ENCODE measurements at places on chromosomes 11 and 22.

- DNase-seq: no peak
Measured at GRCh38 chr11:27228232-27228905, 134.6 kb downstream of the CCDC34 start.

DNA sequence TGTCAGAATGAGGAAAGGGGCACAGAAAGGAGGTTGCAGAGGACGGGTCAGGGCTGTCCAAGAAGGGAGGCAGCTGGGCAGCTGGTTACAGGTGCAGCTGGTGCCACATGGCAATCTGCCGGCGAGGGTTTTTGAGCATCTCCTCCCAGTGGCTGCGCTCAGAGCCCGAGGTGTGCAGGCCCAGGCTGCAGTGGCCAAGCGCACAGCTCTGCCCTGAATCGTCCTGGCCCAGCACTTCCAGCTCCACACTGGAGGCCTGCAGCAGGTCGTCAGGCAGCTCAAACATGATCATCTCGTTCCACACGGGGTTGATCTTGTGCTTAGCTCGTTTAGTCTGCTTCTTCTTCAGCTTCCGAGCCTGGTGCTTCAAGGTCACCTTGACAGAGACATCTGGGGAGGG is 42.2 kb downstream of the SYT13 start:
- no peak for DNase-seq

DNA sequence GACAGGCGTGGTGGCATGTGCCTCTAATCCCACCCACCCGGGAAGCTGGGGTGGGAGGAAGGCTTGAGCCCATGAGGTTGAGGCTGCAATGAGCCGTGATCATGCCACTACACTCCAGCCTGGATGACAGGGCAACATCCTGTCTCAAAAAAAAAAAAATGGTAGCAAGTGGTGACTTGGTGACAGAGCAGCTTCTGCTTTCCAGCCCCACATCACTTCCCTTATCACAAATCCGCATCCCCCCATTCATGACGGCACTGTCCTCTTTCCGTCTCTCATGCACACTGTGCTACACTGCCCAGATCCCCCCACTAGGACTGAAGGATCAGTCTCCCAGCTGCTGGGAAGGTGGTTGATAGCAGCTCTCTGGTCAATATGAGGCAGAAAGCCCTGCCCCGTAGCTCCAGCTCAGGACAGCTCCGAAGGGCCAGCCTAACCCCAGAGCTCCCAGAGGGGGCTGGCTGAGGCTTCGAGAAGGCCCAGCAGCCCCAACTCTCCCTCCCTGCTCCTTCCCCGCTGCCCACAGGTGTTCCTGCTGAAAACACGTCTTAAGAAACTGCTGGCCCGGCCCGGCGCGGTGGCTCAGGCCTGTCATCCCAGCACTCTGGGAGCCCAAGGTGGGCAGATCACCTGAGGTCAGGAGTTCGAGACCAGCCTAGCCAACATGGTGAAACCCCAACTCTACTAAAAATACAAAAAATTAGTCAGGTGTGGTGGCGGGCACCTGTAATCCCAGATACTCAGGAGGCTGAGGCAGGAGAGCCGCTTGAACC is 15.9 kb downstream of the PGA5 start:
- no peak for DNase-seq

DNA sequence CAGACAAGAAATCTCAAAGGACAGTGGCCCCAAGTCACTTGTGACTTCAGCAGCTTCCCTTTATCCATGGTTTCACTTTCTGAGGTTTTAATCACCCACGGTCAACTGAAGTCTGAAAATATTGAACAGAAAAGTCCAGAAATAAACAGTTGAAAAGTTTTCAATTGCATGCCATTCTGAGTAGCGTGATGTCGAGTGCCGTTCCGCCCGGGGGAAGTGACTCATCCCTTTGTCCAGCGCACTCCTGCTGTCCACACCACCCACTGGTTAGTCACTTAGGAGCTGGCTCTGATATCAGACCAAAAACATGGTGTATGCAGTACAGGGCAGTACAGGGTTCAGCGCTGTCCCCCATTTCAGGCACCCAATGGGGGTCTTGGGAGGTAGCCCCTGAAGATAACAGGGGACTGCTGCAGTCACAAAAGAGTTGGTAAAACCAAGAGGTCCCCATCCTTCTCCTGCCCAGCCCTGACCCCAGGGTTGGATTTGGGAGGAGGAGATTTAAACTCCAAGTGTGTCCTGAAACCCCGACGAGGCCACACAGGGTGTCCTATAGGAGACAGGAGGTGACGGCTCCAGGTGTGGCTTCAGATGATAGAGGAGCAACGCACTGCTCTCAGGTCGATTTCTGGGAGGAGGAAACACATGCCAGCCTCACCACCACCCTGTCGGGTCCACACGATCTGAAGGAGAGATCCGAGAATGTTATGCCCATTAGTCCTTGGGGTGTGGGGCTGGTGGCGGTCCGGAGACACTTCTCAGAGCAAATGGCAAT is 390.1 kb downstream of the CTTN start:
- DNase-seq: peak; percentile 96

- peak; percentile 32 for DNase-seq
Measured at GRCh38 chr22:43270314-43270908, 72.8 kb downstream of the SCUBE1 start.

GRCh38 chr11:117334896-117335295 is 7.2 kb downstream of the CEP164 start:
- DNase-seq: no peak

- DNase-seq: no peak
Measured at GRCh38 chr11:118914987-118915386, 10.7 kb downstream of the BCL9L start.

DNA sequence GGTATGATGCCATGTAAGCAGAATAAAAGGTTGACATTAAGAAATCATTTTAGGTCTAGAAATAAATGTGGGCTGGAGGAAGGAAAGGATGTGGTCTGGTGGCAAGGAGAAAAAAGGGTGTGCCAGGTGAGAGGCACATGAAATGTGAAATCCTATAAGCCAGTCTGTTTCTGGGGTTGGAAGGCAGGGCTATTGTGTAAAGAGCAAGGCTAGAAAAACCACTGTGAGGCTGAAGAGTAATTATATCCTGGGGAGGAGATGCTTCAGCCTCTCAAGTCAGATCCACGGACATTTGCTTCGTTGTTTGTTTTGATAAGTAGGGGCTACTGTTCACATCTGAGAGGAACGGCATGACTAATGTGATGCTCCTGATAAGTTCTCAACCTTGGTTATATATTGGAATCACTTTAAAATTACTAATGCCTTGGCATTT is 77.5 kb upstream of the CTSC start:
- no peak for DNase-seq

DNA sequence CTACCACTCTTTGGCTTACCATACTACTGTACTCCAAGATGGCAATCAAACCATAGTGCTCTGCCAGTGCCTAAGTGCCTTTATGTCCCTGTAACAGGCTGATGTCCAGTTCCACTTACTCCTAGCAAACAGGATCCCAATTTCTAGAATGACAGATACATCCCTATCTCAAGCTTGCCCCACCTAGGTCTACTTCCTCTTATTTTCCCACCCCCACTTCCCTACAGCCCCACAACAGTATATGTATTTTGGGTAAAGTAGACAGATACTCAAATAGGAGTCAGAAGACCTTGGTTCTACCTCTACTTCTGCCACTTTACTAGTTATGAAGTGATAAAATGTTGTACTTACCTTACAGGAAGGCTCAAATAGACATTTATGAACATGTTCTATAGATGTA is 24.1 kb downstream of the SIK3 start:
- DNase-seq: no peak

- DNase-seq: no peak
Measured at GRCh38 chr11:11167806-11168205, 185.2 kb downstream of the CSNK2A3 start.

Data from AG20443 (cell line).